ENCODE measurements at places on chromosomes 12 and 14.

- no peak for DNase-seq
These were observed 86.0 kb downstream of the RFLNA start for GRCh38 chr12:124380796-124381455.

DNA sequence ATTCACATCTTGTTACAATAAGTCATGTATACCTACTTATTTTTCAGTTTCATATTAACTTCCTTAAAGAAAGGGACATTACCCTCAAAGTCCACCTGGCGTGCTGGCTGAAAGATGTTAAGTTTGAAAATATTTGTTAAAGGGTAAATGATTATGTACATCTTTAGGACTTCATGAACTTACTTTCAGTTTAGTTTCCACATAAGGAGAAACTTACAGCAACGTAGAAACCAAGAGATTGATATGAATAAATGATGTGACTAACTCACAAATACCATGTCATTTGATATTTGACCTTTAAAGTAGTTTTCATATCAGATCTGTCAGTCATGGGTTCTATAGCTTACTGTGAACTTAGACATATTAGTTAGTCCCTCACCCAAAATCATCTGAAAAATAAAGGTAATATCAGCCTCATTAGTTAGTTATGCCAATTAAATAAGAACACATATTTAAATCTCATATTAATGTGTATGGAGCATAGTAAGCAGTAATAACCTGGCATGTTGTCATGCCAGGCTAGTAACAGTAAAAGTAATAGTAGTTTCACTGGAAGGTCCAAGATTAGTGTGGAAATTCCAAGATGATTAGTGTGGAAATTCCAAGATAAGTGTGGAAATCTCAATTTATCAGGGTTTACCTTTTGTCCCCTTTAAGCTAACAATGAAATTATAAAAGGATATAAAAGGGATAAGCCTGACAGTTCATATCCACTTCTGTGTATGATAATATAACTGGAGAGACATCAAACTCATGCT lies 1.9 kb upstream of the CLEC2D start:
- no peak for DNase-seq

DNA sequence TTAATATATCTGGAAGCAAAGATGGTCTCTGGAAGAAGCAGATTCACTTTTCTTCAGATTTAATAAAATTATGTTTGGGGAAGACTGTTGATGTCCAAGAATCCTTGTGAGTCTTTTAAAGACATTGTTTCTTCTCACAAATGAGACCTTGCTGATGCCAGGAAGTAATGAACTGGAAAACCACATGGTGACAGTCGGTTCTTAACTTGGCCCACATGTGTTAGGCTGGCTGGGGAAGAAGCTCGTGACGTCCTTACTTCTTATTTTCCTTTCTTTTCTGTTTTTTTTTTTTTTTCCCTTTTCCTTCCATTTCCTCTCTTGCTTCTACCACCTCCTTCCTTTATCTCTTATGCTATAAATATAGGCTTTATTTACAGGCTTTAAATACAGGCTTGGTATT lies 950.2 kb downstream of the BCL11B start:
- no peak for DNase-seq

GRCh38 chr12:62709311-62709710 lies 225.6 kb downstream of the PPM1H start:
- no peak for DNase-seq

DNA sequence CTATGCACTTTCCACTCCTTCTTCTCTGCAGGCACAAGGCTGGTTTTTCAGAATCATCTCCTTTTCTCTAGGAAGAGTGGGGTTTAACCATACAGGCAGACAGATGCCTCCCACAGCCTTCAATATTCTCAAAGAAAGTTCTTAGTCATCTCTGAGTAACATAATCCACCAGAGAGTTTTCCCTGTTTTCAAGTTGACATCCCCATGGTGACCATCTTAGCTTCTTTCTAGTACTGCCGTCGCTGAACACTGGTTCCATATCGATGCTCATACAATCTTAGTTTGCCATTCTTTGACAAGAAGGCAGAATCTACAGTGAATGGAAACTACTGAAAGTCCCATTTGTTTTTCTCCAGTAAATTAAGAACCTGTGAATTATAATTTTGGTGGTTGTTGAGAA lies 28.6 kb downstream of the TPH2 start:
- no peak for DNase-seq

- peak; percentile 79 for DNase-seq
These were observed 1.4 kb upstream of the DNAJC22 start for GRCh38 chr12:49345051-49345824.

DNA sequence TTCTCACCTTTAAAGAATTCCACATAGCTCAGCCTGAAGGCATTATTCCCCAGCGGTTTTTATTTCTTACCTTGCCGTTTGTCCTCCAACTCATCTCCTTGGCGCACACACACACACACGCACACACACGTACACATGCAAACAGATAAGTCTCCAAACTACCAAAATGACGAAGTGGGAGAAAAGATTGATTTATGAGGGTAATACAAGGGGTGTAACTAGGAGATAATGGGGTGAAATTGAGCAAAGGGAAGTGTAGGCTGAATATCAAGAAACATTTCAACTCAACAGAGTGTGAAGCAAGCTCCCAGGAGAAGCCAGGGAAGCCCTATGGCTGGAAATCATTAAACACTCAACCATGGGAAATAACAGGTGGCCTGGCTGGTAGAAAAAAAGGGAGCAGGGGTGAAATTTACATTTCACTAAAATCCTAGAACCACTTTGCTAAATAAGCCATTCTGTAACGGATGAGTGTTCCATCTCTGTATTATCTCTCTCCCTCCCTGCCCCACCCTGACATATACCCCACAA lies 41.0 kb downstream of the GRIN2B start:
- peak; percentile 51 for DNase-seq

DNA sequence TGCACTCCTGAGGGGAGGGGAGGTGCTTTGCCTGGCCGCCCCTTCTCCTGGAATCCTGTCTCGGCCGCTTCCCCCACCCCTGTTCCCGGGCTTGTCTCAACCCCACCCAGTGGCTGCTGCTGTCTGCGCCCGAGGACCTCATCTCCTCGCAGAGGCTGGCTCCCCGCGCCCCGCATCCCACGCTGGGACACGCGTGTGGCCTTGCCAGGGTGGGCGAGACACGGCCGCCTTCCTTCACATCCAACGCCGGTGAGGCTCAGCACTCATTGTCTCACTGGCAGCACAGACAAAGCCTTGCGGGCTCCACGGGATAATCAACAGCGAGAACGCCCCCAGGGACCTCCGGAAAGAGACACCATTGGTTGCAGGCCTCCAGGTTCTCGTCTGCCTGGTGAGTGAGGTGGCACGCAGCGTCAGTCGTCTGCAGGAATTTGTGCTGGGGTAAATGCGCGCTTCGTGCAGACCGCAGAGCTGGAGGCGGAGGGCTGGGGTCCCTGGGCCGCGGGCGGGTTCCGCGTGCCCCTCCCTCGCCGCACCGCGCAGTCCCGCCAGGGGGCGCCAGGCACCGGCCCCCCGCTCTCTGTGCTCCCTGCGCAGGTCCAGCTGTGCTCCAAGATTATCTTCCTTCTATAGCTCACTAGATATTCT lies 26.8 kb downstream of the CCDC177 start:
- DNase-seq, result peak; percentile 92

DNA sequence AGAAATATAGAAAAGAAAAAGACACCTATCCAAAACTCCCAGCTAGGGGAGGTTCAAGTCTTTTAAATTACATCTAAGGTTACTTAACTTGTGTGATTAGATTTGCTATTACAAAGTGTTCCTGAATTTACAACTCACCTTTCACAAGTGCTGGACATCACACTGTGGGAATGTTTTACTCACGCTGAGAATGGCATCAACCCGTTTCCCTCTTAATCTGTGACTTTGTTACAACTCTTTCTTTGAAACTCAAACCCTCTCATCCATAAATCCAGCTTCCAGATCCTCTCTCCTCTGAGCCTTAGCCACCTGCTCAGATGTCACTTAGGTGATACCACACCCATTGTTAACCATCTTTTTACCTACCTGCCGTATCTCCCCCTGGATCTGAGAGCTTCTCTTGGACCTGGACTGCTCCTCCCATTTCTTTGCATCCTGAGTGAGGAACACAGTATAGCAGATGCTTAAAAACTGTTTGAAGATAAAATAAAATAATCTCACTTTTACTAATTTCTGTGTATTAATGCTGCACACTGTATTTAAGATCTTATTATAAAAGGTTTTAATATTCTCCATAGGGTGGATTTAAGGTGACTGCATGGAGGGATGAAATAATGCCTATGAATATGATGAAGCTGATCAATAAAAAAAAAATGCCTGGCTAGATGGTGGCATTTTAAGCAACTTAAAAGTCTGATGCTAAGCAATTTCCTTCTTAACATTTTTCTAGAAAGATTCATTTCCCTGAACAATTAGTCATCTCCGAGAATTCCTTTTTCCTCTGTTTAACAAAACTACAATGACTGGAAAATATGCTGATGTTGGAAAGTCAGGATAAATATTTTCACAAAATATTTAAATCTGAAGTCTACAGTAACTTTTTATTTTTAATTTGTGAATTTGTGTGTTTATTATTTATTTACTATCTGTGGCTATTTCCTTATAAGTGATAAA lies 39.1 kb upstream of the NAP1L1 start:
- no peak for DNase-seq

DNA sequence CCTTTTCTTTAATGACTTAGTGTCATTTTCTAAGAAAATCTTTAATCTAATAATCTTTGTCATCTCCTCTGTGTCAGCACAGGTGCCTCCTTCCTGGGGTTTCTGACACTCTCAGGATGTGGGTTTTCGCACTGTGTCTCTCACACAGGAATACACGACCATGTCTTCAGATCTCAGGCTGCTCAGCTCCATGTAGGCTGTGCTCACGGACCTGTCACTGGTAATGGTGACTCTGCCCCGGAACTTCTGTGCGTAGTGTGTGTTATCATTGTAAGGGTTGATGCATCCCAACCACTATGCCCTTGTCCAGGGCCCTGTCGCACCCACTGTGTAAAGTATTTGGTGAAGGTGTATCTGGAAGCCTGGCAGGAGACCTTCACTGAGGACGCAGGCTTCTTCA lies 647.8 kb downstream of the TMEM121 start:
- no peak for DNase-seq

DNA sequence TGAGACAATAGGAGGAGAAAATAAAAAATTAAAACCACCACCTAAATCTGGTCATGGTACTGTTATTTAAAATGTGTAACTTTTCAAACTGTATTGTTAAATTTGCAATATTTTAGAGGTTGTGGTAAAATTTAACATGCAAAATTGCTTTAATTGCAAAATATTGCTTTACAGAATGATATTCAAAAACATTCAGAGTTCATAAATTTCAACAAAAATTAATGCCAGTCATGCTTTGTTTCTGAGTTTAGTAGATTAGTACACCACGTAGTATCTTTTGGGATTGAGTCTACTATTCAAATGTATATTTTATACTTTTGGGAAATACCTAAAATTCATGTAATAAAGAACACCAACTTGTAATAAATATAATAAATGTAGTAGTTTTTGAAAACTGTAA lies 18.3 kb downstream of the ETFRF1 start:
- no peak for DNase-seq

- DNase-seq, result peak; percentile 70
These were observed 67.8 kb upstream of the EGLN3 start for GRCh38 chr14:34018564-34019244.

DNA sequence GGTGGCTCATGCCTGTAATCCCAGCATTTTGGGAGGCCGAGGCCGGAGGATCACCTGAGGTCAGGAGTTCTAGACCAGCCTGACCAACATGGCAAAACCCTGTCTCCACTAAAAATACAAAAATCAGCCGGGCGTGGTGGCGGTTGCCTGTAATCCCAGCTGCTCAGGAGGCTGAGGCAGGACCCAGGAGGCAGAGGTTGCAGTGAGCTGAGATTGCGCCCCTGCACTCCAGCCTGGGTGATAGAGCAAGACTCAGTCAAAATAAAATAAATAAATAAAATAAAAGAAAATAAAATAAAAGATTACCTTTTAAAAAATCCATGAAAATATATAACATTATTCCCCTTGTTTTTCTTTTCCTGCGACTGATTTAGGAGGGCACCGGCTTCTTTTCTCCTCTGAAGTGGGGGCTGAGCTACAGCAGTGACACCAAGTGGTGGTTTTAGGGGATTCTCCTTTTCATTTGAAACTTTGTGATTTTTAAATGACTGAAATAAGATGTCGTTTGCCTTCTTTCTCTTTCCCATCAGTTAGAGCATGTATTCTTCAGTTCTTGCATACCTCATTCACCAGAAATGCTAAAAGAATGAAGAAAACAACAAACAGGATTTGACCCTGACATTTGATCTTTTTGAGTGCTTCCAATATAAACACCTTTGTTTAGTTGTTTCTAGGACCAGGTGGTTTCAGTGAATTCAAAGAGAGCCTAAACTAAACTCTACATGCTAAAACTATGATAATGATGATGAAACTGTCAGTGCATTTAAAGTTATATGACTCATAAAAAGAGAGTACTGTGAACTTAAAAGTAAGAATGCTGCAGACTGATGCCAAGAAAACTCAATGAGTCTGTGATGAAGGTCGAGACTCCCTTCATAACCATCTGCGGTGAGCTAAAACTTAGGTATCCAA lies 22.6 kb upstream of the PKP2 start:
- peak; percentile 61 for DNase-seq

DNA sequence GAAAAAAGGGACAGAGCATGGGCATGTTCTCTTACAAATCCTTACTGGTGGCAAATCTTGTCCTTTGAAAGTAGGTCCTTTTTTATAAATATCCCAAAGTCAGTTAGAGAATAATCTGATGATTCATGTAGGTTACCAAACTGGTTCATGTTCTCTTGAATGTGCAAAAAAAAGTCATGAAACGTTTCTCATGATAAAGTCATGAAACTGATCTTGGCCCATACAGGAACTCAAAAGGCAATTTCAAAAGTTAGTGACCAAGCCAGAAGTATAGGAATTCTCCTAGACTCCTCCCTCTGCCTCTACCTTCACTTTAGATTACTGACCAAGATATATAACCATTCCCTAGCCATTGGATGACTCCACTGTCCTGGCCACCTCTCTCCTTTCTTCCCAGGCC lies 27.3 kb upstream of the SPTSSA start:
- DNase-seq, result no peak

GRCh38 chr12:18983854-18984253 lies 145.7 kb upstream of the PLEKHA5 start:
- no peak for DNase-seq

- DNase-seq, result no peak
These were observed 122.0 kb upstream of the DHRS4 start for GRCh38 chr14:23831596-23831995.

DNA sequence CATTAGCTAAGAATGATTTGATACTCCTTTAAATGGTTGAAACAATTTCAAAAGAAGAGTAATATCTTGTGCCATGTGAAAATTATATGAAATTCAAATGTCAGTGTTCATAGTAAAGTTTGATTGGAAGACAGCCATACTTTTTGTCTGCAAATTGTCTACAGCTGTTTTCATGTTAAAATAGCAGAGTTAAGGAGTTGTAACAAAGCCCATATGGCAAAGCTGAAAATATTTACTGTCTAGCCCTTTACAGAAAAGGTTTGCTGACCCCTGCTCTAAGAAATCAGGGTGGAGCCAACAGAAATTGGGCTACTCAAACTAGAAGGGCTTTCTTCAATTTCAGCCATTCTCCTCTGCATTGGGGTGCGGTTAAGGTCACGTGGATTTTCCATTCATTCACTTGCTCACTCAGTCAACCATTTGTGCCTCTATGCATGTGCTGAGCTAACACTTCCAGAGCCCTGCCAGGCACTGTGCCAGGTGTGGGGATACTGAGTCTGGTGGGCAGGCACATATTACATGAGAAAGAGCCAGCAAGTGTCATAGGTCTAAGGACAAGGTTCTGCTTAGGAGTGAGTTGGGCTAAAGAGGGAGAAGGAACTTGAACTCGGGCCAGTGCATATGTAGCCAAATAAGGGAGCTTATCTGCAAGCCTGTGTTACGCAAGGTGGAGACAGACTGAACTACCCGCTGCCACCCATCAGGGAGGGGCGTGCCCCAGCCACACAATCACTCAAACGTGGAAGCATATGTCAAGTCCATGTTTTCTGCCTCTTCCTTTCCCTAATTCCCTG lies 139.8 kb upstream of the NOS1 start:
- peak; percentile 62 for DNase-seq
